ENCODE measurements at places on chromosomes 7 and 10.

- no peak for DNase-seq
Observed at GRCh38 chr10:126849646-126850045, 55.6 kb upstream of the DOCK1 start.

DNA sequence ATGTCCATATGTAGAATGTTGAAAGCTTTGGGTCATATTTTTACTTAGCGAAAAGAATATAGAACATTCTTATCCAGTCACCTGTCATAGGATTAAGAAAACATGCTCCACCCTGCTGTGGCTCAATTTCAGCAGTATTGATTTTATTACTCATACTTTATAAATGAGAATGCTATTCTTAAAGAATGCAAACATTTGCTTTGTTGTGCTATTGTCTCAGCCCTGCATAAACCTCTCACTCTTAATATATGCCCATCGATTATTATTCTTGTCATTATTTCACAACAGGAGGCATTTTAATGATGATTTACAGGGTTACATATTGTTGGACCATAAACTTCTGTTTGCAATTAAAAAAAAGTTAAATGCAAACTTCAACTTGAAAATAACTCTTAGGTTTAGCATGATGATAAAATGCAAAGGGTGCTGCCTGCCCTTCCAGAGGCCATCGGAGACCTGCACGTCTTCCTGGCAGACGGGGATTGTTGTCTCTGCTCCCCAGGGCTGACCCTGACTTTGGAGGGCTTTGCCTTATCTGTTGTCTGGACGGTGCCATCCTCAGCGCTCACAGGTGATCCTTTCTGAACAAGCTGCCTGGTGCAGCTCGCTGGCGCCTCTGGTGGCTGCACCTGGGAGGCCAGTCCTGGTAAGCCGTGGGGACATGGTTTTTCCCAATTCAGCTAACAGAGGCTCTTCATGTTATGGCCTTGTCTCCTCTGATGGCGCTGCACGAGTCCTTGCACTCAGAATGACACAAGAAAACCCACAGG is 50.0 kb upstream of the SHH start:
- DNase-seq, result no peak

DNA sequence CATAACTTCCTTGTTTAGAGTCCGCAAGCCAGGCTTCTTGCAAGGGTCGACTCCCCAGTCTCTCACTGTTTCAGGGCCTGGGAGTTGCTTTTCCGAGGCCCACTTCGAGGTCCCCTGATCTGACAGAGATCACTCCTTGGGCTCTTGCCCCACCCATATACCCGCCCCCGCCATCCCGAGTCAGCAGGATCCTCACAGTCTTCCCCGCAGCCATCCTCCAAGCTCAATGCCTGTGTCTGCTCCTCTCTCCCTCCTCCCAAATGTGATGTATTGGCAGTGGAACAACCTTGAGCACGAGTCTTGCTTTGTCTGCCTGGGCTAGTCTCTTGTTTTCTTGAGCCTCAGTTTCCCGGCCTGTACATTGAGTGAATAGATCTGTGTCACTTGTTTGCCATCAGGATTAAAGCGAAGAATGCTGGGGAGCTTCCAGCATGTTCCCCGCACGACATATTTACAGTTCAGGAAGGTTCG is 2.4 kb upstream of the HMX2 start:
- no peak for DNase-seq

- peak; percentile 69 for DNase-seq
Observed at GRCh38 chr10:24465891-24466818, 257.2 kb downstream of the KIAA1217 start.

DNA sequence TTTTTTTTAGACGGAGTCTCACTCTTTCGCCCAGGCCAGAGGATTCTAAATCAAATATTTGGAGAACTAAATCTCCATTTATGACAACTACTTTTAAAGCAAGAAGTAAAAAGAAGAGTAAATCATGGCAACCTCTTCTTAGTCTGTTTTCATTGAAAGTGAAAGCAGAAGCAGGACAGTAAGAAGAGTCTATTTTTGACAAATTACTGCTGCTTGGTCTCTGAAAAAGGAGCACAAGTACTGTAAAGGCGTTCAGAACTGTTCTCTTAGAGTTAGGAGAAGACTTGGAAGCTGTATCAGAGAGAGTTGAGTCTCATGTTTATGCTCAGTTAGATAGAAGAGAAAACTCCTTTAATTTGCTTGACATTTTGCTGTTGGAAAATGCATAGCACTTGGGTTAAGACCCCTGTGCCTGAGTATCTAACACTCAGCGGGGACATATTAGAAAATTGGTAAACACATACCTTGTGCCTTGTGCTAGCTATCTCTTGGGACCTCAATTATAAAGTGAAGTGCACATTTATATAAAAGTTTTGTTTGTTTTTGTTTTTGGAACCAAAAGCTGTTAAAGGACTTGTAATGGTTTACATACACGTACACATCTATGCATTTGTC is 433.0 kb downstream of the ANKRD7 start:
- no peak for DNase-seq

All from activated naive CD4-positive, alpha-beta T cell treated with Interleukin-2 at 50 U/mL for 16 hours (primary cell).